ENCODE measurements at places on chromosomes 2 and 18.
A peak's percentile ranks its signal among the peaks of the same experiment; 100 is the strongest.

DNA sequence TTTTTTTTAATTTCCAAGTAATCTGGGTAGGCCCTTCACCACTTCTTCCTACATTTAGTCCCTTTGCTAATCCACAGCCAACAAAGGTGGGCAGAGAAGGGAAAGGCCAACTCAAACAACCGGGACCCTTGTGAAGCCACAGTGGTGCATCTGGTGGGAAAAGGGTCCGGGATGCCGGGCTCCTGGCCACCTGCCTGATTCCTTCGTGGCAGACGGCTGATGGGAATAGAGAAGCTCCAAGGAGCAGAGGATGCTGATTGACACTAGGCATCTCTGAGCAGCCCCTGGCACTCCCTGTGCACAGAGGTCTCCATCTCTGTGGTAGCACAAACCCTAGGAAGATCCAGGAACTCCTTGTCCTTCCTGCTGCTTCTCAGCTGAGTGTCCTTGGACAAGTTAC is 37.0 kb downstream of the POLR1A start:
- DNase-seq = no peak

GRCh38 chr18:77062518-77063003 is 70.0 kb downstream of the MBP start:
- DNase-seq = peak; percentile 76

GRCh38 chr2:24451805-24452501 is 39.1 kb upstream of the NCOA1 start:
- no peak for DNase-seq

GRCh38 chr2:190596993-190597392 is 51.9 kb upstream of the NAB1 start:
- no peak for DNase-seq

GRCh38 chr2:170258382-170258781 is 80.4 kb downstream of the MYO3B start:
- DNase-seq = no peak

GRCh38 chr2:109375656-109376055 is 238.1 kb downstream of the SEPTIN10 start:
- peak; percentile 31 for DNase-seq

GRCh38 chr2:105582952-105583660 is 161.6 kb upstream of the NCK2 start:
- DNase-seq = no peak

DNA sequence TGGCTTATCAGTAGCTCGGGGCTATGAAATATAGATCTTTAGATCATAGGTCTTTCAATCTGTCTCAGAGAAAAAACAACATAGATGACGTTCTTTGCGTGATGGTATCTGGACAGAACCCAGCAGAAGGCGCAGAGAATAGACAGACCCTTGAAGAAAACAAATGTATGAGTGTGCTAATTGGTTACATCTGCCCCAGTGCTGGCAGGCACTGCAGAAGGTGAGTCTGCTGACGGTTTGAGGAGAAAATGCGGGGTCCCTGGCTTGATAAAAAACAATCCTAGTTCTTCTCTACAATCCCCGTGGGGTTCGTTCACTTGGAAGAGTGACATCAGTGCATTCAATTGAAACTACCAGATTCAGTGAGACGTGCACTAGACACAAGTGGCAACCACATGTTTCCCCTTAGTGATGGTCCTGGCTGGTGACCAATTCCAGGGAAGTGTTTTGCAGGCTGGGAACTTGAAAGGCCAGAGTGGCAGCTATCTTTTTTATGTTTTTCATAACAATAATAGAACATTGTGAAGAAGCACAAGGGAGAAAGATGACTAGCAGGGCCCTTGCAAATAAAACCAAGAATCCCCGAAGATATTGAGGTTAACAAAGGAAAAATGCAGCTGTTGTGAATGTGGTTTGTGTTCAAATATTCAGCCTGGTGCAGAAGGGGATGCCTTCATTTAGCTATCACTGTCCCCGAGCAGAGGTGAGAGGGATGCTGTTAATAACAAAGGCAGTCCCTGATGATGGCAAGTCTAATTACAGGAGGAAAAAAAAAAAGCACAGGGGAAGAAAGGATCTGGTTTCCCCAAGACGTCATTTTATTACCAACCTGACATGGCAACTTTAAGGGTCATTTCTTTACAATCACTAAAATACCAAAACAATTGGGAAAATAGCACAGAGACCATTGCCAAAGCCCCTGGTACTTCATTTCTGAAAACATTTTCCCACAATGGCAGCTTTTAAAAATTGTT is 337.6 kb upstream of the FIGN start:
- no peak for DNase-seq

DNA sequence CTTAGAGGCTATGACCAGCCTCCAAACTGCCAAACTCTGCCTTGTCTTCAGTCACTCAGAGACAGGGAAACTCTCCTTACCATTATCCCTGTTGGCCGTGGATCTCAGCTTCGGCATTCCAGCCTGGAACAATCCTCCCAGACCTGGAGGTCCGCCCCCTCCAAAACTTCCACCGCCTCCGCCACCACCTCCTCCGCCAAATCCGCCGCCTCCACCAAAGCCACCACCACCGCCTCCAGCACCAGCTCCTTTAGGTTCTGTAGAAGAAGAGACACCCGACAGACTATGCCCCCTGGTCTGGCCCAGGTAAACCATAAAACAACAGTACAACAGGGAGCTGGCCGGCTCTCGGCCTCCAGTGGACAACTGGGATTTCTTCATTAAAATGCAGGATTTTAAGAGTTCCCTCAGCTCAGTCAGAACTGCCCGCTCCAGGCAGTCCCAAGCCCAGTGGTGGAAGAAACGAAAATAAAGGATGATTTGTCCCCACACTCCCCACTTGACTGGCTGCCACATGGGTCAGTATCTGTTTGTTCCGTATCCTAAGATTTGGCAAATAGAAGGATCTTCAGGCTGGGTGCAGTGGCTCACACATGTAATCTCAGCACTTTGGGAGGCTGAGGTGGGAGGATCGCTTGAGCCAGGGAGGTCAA is 22.4 kb downstream of the WIPF1 start:
- no peak for DNase-seq

- DNase-seq = no peak
These were observed 50.6 kb downstream of the CD8B2 start for GRCh38 chr2:106537791-106538191.

- DNase-seq = no peak
These were observed 7.9 kb downstream of the TMEM18 start for GRCh38 chr2:669323-669722.

DNA sequence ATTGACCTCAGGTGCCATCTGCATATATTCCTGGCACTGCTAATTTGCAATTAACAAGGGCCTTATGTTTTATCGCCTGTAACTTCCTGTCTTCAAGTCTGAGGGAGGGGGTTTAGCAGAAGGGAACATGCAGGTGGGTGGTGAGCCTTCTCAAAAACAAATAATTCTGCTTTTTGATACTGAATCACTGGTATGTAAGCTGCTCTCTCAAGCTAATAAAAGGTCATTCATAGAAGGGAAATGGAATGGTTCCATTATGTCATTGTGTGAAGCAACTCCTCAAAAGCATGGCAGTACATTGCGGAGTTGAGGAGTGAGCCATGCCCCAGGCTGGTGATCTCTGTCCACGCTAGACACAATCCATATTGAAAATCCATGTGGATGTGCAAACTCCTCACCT is 414.8 kb upstream of the ID2 start:
- DNase-seq = no peak

DNA sequence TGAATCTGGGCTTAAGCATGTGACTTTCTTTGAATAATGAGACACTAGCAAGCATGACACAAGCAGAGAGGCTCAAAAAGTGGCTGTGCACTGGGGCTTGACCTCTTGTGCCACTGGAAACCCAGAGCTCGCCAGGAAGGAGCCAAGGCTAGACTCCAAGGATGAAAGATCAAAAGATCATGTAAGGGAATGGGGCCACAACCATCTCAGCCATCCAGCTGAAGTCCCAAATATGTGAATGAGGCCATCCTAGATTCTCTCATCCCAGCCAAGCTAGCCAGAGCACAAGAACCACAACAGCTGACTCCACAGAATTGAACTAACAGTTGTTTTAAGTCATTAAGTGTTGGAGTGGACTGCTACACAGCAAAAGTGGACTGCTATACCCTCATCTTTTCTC is 288.1 kb downstream of the CCDC178 start:
- DNase-seq = no peak

GRCh38 chr2:46170611-46171350 is 126.4 kb upstream of the EPAS1 start:
- DNase-seq = no peak

DNA sequence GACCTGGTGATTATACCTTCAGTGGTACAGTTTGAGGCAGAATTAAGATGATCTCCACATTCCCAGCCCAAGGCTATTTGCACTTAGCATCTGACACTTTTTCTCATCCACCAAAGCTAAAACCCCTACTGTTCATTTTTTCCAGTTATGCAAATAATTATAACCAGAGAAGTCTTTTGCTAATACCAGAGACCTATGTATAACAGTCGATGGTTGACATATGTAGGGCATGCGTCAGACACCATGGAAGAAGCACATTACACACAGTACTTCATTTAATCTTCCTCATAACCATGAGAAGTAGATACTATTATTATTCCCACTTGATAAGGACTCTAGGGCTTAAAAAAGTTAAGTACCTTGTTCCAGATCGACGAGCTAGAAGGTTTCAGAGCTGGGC is 36.5 kb downstream of the AP1S3 start:
- DNase-seq = no peak

DNA sequence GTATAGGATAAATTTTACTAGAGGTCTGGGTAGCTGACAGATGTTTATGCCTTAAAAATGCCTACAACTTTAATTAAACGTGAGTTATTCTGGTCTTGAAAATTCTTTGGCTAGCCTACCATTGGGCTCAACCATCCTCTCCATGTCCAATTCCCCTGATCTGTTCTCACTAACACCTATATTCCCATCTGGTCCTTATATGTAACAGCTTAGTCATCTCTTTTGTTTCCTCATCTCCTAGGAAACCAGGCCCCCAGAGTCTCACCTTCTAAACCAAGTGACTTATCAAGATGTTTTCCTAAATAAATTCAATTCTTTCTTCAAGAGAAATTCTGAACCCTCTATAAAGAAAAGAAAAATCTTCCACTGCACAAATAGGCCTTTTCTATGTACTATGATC is 148.5 kb downstream of the TTC32 start:
- DNase-seq = no peak

GRCh38 chr2:167293943-167294775 is 405.9 kb downstream of the XIRP2 start:
- DNase-seq = no peak

- DNase-seq = no peak
These were observed 74.9 kb upstream of the KLF7 start for GRCh38 chr2:207240649-207241048.

DNA sequence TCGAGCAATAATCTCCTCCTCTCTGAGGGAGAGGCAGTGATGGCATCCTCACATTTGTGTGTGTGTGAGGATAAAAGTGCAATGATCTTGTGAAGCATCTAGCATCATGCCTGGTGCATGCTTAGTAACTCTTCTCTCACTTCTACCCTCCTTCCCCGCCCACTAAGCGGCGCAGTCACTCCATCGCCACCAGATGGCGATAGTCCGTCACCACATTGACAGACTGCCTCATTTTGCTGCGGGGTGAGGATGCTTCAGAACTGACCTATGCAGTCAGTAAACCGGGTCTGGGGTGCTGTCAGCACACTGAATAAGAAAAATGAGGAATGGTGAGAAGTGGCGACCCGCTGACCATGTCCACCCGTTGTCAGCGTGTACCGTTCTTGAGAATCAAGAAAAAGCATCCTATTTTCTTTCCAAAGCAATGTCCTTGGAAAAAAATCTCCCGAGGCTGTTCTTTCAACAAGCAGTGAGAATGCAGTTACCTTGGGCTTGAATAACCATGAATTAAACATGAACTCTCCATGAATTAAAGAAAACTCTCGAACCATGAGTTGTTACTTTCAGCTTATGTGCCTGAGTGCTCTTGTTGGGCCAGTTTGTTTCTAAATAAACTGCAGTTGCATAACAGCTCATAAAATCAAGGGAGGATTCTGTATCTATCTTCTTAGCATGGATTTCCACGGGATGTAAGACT is 37.3 kb upstream of the TMEM177 start:
- DNase-seq = peak; percentile 74

- DNase-seq = no peak
These were observed 195.7 kb downstream of the SMAD7 start for GRCh38 chr18:48754993-48755473.

GRCh38 chr18:28059861-28060260 is 117.1 kb downstream of the CDH2 start:
- no peak for DNase-seq

DNA sequence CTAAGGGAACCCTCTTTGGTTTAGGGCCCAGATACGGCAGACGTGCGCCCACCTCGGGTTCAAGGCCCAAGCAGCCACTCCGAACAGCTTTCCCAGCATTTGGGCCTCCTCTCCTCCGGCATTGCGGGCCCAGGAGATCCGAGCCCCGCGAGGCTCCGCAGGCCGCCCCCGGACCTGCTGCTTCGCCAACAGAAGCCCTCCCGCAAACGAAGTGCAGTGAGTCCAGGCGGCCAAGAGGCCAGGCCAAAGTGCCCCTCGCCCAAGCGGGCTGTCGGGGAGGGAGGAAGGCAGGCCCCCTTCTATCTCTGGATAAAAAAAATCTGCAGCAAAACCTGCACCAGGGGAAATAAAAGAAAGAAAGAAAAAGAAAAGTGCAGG is 6.0 kb downstream of the EN1 start:
- no peak for DNase-seq

DNA sequence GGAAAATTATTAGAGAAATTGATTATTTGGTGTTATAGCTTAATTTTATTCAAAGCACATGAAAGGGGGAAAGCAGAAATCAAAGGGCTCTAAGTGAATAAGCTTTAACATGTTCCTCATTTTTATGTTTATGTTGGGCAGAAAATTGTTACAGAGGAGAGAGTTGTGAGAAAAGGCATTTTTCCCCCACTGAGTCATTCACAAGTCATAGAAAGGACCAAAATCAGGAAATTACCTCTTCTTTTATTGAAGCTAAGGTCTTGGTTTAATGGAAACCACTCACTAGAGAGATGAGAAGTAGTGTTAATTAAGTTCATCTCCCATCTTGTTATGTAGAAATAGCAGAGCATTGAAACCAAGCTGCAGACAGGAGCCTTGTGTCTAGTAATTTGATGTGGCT is 175.3 kb upstream of the THUMPD2 start:
- DNase-seq = no peak

GRCh38 chr2:175805442-175806124 is 196.5 kb downstream of the LNPK start:
- DNase-seq = no peak

DNA sequence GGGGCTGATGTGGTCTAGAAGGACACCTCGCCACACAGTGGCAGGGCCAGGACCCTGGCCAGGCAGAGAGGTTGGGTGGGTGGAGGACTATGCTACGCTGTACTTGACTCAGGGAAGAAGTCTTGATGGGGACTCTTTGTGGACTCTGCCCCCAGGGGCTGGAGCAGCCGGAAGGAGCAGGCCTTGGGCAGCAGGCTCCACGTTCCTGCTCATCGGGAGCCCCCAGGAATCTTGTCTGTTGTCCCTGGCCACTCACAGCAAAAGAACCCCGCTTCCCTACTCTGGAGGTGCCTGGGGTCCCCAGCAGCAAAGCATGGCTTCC is 79.0 kb downstream of the POLR1A start:
- no peak for DNase-seq

DNA sequence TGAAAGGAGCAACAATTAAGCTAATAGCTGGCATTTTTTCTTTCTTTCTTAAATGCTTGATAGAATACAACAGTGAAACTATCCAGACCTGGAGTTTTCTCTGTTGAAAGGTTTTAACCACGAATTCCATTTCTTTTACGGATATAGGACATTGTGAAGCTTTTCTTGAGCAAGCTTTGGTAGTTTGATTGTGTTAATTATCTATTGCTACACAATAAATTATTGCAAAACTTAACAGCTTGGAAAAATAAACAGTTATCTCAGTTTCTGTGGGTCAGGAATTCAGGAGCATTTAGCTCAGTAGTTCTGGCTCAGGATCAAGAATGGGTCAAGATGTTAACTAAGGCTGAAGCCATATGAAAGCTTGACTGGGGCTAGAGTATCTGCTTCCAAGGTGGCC is 11.7 kb downstream of the PHOSPHO2 start:
- DNase-seq = no peak

All from CD8-positive, alpha-beta T cell (primary cell).